ENCODE measurements at places on chromosomes 7 and 10.
A peak's percentile ranks its signal among the peaks of the same experiment; 100 is the strongest.

DNA sequence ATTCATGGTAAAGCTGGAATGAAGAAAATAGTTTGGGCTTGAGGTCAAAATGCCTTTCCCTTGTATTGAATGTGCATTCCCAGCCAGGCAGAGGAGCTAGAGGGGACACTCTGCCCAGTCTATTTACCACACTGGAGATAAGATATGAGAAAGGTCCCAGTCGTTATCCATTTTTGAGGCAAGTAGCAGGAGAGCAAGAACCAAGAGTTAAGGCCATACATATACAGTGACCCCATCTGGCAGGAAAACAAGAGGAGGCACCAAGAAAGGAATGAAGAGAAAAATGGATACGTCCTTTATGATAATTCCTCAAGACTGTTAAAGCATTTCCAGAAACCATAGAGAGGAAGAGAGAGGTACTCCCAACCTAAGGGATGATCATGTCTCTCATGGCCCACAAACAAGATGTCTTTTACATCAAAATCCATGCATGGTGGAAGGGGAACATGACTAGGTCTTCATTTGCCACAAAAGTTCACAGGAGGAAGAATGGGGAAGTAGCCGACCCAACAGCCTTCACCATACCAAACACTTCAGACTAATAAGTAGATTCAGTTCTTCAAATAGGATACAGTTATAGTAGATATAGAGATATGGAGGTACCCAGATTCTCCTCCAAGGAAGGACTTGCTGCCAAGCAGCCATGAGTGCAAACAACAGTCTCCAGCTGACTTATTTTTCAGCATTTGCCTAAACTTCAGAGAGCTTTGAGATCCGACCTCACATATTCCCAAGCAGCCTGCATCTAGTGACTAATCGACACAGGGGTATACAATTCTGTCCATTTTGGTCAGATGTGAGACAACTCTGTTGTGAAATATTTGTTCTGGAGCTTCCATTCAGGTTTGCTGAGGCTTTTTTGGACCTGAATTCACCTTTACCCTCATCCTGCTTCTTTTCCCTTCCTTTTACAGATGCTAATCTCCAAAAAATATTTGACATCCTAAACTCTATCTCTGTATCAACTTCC is 61.1 kb upstream of the CCDC71L start:
- no peak for DNase-seq

DNA sequence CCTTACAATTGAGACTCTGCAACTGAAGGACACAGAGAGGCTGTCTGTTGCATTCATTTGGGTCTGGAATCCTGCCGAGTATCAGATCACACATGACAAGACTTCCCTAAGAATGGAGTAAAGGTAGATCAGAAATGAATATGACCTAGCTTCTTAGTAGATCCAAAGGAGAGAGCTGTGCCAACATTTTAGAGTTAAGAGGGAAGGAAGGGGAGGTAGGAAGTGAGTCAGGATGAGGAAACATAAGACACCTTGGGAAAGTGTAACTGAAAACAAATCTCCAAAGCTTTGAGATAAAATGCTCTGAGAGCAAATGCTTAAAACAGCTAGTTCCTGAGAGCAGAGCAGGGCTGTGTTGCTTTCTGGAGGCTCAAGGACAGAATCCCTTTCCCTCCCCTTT is 6.1 kb upstream of the SLC25A13 start:
- no peak for DNase-seq

DNA sequence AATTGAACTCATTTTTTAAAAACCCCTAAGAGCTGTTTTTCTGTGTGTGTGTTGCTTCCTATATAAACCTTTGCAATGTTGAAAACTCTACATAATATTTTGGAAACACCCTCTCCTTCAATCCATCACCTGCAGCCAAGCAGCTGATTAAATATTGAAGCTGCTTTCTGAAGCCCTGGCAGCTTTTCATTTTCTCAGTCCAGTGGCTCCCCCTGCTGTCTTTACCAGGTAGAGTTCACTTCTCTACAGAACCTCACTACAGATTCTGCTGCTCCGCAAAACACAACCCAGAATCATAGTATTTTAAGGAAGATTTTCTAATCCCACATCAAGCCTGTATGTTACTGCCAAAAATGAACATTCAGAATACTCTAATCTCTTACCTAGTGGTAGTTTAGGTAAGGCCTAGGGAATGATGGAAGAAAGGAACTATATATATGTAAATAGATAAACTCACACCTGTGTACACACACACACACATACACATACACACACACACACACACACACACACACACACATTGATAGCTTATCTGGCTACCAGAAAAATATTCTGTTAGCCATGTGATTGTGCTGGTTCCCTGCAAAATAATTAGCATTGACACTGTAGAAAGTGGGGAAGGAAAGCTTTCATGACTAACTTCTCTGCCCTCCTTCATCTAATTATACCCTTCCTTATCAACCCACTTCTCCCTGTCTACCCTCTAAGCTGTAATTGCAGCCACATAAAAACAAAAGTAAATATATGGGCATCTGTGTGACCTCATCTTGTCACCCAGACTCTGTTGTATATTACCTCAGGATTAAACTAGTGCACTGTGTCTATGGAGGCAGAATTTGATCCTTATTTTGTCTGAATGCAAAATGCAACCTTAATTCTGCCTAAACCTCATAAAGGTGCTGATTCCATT is 229.5 kb upstream of the FZD1 start:
- peak; percentile 10 for DNase-seq

DNA sequence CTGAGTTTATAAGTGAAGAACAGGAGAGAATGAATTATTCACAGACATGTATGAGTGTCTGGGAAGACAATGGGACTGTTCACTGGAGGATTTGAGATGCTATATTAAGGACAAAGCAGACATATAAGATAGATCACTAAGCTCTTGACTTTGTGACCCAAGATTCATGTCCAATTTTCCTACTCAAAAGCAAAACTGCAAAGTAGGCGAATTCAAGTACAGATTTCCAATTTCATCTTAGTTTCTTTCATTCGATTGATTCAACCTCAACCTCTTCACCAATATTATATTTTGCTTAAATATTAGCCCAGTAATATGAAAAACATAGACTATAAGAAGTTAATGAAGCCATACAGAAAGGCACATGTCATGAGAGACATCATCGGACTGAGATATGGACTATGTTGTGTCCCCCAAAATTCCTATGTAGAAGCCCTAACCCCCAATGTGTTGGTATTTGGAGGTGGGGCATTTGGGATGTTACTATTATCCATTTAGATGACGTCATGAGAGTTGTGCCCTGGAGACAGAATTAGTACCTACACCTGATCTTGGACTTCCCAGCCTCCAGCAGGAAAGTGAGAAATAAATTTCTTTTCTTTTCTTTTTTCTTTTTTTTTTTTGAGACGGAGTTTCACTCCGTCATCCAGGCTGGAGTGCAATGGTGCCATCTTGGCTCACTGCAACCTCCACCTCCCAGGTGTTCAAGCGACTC is 353.7 kb upstream of the AKR1E2 start:
- no peak for DNase-seq

GRCh38 chr7:94212160-94212559 is 182.5 kb upstream of the COL1A2 start:
- no peak for DNase-seq

DNA sequence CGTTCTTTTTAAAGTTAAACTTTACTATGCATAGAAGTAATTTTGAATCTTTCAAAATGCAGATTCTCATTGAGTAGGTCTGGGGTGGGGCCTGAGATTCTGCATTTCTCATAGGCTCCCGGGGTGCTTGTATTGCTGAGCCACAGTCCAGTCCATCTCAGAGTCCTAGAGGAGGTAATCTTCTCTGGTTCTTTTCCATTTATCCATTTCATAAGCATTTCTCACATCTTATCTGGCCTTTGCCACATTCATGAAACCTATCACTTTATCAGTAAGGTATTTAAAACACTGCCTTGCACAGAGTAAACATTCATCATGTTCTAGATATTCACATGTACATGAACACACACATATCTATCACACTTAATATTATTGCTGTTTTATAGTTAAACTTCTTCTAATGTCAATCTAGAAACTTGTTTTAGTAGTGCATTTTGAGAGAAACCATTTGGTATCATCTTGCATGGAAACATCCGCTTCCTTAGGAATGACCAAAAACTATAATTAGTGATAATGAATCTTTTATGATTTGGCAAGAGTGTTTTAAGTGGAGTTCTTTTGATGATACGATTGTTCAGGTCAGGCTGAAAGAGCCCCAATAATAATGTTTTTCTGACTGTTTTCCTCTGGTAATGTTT is 12.0 kb downstream of the GNAI1 start:
- no peak for DNase-seq

- DNase-seq = no peak
Measured at GRCh38 chr10:18860631-18861240, 187.9 kb upstream of the MALRD1 start.

GRCh38 chr7:159238541-159238940 is 93.9 kb upstream of the VIPR2 start:
- DNase-seq = no peak

DNA sequence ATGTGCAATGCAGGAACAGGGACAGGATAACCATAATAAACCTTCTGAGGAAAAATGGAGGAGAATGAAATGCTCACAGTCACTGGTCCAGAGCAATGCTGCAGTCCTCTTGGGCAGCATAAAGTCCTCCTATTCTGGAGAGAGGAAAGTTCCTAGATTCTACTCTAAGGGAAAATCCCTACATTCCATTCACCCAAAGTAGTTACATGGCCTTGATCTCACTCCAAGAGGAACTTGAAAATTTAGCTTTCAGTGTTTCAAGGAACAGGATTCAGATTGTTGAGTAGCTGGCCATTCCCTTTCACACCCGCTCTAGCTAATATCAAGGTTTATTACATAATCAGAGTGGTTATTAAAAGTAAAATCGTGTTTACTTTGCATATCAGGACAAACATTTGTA is 168.3 kb downstream of the CHRM2 start:
- no peak for DNase-seq

GRCh38 chr7:18550574-18550973 is 55.0 kb downstream of the HDAC9 start:
- no peak for DNase-seq

- DNase-seq = no peak
Measured at GRCh38 chr7:55449992-55450535, 84.9 kb downstream of the LANCL2 start.

GRCh38 chr10:60444494-60445064 is 54.9 kb upstream of the ANK3 start:
- no peak for DNase-seq

GRCh38 chr10:47195274-47195885 is 104.6 kb upstream of the GDF10 start:
- no peak for DNase-seq

DNA sequence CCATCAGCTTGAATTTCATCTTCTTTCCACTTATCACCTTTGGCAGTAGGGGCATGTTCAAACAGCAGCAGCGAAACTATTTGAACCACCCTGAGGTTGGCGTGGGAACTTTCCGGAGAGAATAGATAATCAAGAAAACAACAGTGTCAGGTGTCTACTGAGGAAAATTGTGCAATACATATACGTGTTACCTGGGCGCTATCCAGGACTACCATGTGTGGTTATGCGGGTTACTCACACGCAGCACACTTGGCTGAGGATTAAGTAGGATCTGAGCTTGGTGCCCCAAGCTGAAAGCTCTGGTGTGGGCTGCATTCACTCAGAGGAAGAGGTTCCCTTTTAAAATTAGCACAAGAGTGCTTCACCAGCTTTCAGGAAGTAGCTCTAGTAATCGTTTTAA is 8.8 kb upstream of the ABI1 start:
- no peak for DNase-seq

DNA sequence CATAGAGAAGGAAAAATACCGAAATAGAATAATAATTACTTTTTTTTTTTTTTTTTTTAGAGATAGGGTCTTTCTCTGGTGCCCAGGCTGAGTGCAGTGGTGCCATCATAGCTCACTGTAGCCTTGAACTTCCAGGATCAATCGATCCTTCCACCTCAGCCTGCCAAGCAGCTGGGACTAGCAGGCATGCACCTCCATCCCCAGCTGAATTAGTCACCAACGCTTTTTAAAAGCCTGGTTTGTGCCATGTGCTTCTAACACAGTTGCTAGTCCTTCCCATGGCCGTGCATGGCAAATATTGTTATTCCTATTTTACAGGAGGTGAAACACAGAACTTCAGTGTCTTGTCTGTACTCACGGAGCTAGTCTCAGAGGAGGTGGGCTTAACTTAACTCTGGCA is 23.2 kb downstream of the LYZL2 start:
- no peak for DNase-seq

GRCh38 chr10:110979611-110980010 is 60.2 kb downstream of the SHOC2 start:
- DNase-seq = no peak

GRCh38 chr7:45035893-45036292 is 35.9 kb downstream of the CCM2 start:
- no peak for DNase-seq

DNA sequence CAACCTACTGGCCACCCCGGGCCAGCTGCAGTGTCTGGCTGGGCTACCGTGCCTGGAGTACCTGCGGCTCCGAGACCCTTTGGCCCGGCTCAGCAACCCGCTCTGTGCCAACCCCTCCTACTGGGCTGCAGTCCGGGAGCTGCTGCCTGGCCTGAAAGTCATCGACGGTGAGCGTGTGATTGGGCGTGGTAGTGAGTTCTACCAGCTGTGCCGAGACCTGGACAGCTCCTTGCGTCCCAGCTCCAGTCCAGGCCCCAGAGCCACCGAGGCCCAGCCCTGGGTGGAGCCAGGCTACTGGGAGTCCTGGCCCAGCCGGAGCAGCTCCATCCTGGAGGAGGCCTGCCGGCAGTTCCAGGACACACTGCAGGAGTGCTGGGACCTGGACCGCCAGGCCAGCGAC is 4.2 kb downstream of the RARRES2 start:
- DNase-seq = no peak

DNA sequence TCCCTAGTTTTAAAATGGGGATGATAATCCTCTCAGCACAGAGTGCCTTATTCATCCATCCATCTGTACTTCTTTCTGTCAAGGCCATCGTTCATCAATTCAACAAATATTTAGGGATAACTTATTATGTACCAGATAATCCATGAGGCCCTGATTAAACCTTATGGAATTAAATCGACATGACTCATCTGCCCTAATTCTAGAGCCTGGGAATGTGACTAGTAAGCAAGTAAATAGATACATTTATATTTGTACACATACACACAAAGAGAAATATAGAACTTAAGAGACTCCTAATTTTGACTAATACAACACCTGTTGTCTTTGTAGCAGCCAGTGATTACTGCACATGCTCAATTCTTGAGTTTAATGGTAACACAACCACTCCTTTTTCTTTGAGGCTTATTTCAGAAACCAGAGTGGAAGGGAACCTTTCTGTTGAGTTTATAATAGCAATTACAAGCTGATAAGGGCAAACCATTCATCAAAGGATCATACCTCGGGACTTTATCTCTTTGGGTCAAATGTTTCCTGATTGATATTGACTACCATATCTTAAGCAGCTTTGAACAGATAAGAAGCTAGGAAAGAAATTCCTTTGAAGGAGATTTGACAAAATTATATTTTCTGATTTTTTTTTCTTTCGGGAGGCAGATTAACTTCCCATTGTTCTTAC is 122.7 kb downstream of the ARID5B start:
- no peak for DNase-seq

DNA sequence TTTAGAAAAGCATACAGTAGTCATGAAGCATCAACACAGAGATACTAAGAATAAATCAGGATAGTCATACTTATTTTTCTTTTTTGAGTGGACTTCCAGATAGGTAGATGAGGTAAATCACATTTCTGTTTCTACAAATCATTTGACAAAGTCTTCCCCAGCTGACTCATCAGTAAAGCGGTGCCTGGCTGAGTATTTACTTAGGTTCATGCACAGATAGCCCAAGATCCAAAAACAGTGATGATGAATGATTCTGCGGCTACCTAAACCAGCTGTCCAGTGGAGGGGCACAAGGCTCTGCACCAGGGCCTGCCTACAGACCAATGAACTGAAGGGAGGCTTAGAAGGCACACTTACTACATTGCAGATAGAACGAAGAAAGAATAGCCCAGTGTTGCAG is 113.1 kb downstream of the PARP12 start:
- DNase-seq = no peak
